Ecto neural progenitor cell (in vitro differentiated cells): ENCODE measurements at places on chromosomes 6 and 20.

DNA sequence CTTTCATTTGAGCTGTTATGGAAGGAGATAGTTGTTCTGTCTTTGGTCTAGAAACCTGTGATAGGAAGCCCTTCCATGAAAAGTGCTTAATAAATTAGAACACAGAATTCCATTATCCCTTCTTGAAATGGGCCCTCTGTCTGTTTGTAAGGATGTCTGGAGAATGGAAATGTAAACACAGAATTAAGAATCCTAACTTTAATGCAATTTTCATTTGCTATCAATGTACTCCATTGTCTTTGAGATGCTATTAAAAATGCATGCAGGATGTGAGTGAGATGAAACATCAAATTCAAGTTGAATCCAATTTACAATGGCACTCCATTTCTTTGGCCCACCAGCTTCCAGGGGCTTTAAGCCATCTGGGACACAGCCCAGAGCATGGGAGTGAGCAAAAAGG lies 13.9 kb upstream of the AARS2 start:
- no peak for DNase-seq

GRCh38 chr6:32108094-32108627 lies 977 bp downstream of the TNXB start:
- DNase-seq: no peak

DNA sequence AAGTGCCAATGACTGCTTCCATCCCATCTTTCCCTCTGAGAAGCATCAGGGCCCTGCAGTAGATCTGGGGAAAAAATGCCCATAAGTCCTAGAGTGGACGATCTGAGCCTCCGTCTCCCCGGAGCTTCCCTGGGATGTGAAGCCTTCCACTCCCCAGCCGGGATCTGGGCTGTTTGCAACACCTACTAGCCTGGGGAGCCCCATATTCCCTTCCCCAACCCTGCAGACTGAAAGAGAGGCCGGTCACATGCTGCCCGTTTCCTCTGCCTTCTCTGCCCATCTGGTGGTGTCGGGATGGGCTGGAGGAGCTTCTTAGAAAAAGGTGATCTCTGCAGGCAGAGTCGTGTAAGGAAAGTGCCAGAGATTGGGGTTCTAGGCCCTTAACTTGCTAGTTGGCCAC lies 1.1 kb downstream of the SNPH start:
- DNase-seq: no peak

DNA sequence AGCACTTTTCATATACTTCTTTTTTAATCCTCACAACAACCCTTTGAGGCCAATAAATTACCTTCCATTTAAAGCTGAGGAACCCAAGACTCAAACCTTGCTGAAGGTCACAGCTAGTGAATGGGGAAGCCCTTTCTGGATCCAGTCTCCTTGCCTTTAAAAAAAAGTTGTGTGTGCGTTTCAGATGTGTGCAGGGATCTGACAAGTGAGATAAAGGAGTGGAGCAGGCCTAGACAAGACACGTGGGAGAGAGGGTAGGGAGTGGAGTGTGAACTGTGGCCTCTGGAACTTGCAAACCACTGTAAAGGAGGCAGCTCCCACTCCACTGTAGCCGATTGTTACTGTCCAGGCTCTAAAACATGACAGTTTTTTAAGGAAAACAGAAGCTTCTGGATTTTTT lies 1.9 kb downstream of the KLHL32 start:
- DNase-seq: no peak

- no peak for DNase-seq
These were observed 74.3 kb downstream of the CD40 start for GRCh38 chr20:46192376-46192944.

- no peak for DNase-seq
These were observed 127.7 kb downstream of the VEGFA start for GRCh38 chr6:43897571-43898302.

DNA sequence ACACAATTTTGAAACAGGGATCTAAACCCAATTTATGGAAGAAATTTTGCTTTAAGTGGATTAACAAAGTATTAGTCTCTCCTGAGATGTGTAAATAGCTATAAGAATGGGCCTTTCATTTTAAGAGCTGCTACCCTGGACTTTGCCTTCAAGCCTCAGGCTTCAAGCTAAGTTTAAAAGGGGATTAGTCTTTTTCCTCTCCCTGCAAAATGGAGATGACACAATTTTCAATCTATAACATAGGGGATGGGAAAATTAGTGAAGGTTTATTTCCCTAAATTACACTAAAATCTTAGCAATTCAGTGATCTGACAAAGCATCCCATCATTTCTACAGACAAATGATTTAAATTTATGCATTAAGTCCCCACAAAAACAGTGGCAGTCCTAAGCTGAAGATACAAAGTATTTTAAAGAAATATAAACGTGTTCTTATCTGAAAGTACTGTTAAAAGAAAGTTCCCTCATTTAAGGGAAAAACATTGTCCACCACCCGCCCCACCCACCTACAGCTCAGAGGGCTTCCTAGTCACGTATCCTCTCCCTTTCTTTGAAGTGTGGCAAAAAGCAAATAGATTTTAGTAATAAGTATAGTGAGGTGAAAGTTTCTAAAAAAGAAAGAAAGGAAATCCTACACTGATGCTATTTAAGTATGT lies 14.5 kb downstream of the ARHGAP18 start:
- DNase-seq: no peak

DNA sequence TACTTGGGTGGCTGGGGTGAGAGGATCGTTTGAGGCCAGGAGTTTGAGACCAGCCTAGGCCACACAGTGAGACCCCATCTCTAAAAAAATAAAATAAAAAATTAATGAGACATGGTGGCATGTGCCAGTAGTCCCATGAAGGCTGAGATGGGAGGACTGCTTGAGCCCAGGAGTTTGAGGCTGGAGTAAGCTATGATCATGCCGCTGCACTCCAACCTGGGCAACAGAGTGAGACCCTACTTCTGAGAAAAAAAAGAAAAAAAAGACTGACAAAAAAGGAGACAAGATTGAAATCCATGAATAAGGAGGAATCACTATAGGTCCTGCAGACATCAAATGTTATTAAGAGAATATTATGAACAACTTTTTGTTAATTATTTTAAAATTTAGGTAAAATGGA lies 23.7 kb upstream of the BPHL start:
- DNase-seq: no peak

DNA sequence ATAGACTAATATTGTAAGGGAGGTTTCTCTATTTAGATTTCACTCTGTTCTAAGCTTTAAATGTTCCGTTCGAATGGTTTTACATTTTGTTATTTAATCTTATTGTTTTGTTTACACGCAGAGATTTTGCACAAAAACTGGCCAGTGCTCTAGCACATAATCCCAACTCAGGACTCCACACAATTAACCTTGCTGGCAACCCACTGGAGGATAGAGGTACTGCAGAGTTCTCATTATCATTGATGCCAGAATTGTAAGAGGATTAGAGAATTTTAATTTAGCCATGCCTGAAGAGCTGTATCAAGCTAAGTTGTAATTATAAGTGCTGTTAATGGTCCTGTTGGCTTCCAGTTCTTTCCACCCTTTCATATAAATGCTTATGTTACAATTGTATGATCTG lies 179.7 kb upstream of the SCGN start:
- no peak for DNase-seq

GRCh38 chr6:18324706-18325042 lies 60.3 kb upstream of the DEK start:
- no peak for DNase-seq

DNA sequence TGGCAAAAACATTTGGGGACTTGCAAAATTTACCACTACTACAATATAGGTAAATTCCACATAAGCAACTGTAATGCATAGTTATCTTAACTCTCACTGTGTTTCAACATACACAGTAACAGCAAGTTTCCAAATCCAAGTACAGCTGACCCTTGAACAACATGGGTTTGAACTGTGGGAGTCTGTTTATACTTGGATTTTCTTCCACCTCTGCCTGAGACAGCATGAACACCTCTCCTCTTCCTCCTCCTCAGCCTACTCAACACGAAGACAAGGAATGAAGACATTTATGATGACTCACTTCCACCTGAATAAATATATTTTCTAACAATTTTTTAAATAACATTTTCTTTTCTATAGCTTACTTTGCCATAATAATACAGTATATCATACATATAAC lies 25.6 kb downstream of the MAN1A1 start:
- DNase-seq: no peak
